Type B pancreatic cell (in vitro differentiated cells): ENCODE measurements at places on chromosomes 2 and 18.
A peak's percentile ranks its signal among the peaks of the same experiment; 100 is the strongest.

GRCh38 chr2:12428786-12429185 lies 287.9 kb upstream of the TRIB2 start:
- DNase-seq, result no peak

GRCh38 chr18:34742891-34743341 lies 32.8 kb downstream of the DTNA start:
- DNase-seq, result no peak

GRCh38 chr2:158904627-158905177 lies 63.7 kb upstream of the TANC1 start:
- no peak for DNase-seq

GRCh38 chr2:23600346-23600745 lies 215.4 kb downstream of the KLHL29 start:
- DNase-seq, result no peak

- no peak for DNase-seq
These were observed 461.3 kb upstream of the SOX11 start for GRCh38 chr2:5230855-5231254.

DNA sequence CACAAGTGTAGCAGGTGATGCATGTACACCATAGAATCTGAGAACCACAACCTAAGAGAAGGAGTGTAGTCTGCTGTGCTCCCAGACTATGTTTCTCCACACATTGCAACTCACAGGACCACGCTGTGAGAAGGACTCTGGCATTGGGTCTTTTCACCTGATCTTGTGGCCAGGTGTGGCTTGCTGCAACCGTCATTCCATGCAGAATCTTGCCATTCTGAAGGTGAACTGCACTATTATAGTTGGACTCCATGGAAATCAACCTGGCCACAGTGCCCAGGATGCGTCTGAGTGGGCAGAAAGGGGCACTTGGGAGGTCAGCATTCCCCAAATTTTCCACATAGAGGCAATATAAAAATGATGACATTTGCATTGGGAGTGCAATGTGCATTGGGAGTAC lies 122.2 kb downstream of the CAPN13 start:
- no peak for DNase-seq

- no peak for DNase-seq
These were observed 329.6 kb upstream of the ID2 start for GRCh38 chr2:8352296-8352695.

GRCh38 chr2:60867848-60868247 lies 13.5 kb upstream of the REL start:
- no peak for DNase-seq

- peak; percentile 32 for DNase-seq
These were observed 144.6 kb upstream of the SPRED2 start for GRCh38 chr2:65576861-65577601.

- DNase-seq, result no peak
These were observed 62.6 kb downstream of the TMEM131 start for GRCh38 chr2:97932975-97933662.

GRCh38 chr2:222715742-222716141 lies 44.3 kb downstream of the MOGAT1 start:
- no peak for DNase-seq

GRCh38 chr2:241774419-241775222 lies 2.0 kb upstream of the GAL3ST2 start:
- peak; percentile 65 for DNase-seq

GRCh38 chr2:36886664-36887063 lies 79.7 kb downstream of the STRN start:
- DNase-seq, result no peak

GRCh38 chr2:163617517-163617916 lies 118.3 kb downstream of the FIGN start:
- no peak for DNase-seq

GRCh38 chr18:71583252-71583651 lies 960.9 kb downstream of the CBLN2 start:
- no peak for DNase-seq

DNA sequence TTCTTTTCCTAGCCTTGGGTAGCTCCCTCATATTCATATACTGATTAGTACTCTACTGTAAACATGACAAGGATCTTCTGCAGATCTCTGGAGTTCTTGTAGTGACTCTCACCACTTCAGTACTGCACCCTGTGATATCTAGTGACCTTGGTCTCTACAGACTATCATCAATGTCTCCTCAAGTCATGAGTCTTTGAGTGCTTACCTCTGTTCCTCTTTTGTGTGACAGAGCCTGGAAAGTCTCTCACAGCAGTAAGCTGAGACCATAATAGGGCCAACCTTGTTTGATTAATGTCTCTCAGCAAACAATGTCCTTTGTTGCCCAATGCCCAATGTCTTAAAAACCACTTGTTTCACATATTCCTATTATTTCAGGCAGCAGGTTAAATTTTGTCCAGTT lies 34.2 kb upstream of the BAZ2B start:
- DNase-seq, result no peak

DNA sequence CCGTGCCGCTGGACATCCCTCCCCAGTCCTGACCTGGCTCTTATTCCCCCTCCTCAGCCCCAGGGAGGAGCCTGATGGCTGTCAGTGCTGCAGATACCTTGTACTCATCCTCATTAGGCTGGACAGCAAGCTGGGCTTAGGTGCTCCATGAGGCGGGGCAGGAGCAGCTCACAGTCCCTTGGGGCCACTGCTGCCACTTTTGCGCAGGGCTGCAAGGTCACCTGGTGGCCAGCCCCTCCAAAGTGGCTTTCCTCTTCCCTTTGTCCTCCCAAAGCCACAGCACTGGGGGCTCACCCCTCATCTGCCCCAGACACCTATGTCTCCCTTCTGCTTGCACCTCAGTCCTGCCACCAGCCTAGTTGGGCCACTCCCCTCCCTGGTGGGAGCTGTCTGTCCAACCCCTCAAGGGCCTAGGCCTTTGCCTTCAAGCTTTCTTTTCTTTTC lies 60.8 kb downstream of the FAM168B start:
- DNase-seq, result peak; percentile 62

DNA sequence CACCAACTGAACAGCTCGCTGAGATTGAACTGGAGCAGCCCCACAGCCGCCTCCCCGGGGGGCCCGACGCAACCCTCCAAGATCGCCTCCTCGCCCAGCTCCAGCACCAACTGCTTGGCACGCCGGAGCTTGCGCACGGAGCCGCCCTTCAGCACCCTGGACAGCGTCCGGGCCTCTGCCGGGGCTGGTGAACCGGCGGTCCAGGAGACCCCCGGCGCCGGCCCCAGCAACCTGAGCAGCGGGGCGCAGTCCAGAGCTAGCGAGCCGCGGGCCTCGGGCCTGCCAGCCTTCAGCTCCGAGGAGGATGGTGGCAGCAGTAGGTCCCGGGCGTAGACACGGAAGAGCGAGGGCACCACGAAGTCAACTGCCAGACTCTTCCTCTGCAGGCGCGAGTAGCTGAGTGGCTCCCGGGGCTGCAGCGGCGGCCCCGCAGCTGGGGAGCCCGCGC lies 1.2 kb downstream of the ALK start:
- peak; percentile 93 for DNase-seq

DNA sequence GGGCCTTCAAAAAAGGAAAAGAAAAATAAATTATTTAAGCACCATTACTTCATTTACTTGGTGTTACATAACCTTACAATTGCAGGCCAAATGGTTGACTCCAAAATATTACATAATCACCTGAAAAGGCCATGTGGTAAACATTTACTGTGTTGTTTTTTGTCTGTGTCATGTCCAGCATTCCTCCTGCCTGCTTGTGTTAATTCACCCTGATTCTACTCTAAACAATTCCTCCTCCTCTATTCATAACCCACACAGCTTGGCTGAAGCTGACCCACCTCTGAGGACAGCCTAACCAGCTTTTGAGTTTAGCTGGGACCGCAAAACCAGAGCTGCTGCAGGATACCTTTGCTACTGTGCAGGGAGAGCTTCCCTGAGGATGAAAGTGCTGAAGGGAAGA lies 35.4 kb downstream of the TMX3 start:
- DNase-seq, result no peak

DNA sequence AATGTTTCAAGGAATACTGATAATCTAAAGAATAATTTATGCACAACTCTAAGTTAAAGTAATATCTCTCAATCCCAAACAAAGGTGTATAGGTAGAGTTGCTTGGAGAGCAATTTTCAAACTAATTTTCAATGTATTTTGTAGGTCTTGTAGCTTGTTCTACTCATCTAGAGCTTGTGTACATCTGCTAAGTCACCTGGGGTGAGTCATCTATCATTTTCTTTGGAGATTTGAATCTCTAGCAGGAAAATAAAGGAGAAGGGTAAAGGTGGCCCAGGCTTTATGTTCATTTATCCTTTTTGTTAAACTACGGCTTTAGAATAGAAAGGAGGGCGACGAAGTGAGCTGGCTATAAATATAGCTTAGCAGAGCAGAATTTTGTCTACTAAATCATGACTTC lies 76.8 kb upstream of the THUMPD2 start:
- no peak for DNase-seq

DNA sequence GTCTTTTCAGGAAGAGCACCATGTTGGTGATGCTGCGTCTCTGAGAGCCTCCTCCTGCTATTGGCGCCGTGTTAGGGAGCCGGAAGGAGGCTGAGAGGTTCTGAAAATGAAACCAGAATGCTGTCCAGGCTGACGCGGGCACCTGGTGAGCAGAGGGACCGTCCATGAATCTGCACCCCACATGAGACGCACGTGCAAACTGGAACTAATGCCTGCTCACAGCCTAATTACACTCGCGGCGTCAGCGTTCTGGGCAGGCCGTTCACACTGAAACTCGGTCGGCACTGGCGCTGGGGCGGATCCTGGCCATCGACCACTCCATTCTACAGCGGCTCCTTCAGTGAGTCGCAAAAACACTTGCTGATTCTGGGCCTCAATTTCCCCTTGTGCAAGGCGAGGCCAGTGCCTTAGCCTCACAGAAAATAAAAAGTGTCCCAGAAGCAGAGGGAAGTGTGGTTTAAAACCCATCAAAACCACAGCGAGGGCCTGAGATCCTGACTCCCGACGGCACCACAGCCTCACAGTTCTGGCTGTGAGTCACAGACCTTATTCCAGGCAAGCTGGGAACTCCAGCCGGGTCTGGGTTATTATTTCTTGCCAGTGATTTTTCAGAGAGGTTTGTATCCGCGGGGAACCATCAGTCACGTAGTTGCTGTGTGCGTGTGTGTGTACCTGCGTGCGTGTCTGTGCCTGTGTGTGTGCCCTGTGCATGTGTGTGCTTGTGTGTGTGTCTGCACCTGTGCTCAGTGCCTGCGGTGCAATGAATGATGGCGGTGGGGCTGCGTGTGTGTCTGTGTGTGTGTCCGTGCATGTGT lies 49.1 kb upstream of the CTDP1 start:
- DNase-seq, result peak; percentile 58

DNA sequence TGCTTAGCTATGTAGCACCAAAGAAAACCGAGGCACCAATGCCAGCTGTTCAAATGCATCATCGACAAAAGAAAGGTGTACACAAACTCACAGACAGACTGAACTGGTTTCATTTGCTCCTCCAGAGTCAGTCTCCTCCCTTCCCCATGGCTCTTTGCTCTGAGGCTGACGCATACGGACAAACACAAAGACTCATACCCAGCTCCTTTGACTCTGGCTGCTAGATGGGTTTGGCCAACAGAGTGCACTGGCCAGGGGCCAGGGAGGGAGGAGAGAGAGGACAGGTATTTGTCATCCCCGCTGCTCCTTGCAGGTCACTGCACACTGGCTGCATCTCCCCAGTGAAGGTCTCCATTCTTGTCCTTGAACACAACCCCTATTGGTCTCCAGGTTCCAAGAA lies 40.7 kb downstream of the DNER start:
- no peak for DNase-seq

DNA sequence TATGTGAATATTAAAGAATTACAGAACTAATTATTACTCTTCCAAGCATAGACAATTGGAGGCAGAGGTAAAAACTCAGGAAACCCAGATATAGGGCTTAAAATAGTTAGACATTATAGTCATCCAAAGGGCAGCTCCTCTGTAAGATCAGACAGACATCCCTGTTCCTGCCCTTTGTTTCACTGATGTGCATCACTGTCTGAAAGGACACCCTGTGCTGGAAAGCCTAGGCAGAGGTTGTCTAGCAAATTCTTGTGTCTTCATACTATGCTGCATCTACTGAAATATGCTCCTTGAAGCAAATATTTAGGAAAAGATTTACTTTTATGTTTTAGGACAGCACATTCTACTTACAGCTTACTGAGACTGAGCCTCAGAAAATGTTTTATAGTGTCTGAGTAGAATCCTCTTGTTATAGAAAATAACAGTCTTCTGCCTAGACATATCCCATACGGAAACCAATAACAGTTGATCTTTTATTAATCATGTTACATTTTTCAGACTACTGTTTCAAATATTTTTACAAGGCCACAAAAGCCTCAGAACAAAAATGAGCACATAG lies 977.3 kb upstream of the CDH2 start:
- no peak for DNase-seq

DNA sequence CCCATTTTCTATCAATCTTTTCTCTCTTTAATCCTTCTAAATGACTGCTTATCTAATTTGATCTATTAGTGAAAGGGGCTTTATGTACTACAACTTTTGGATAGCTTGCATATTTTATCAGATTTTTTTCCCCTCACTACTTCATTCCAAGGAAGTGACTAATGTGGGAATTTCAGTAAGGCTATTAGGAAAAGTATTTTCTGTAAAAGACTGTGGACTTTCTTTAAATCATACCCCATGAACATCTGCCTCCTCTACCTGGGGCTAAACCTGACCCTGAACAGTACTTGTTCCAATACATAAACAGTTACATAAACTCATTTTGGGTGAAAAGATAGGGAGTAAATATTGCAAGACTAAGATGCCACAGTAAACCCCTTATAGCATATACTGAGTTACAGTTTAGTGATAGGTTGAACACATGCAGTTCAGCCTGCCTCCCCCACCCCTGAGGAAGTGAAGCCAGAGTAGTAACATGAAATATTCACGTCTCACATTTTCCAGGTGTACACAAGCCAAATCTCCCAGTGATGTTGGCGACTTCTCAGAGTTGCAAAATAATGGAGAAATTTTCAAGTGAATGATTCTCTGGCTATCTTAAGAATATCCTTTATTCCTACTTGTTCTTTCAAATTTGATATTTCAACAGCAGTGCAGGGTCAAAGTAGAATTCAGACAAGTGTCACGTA lies 590.9 kb upstream of the ZEB2 start:
- DNase-seq, result no peak

- DNase-seq, result peak; percentile 13
These were observed 18.0 kb upstream of the HK2 start for GRCh38 chr2:74815941-74816340.

- DNase-seq, result no peak
These were observed 78.1 kb downstream of the SPP2 start for GRCh38 chr2:234128606-234129005.

- no peak for DNase-seq
These were observed 89.7 kb upstream of the CNTNAP5 start for GRCh38 chr2:123935405-123935804.
